ENCODE measurements at places on chromosomes 16 and 17. TPM values are rescaled to one million over a fixed set of nuclear protein-coding genes. Genes with fewer than 3 reads are reported as not detected.

- peaks cover 13% of the 10 kb centered on the region for H3K36me3 ChIP-seq
- H3K4me1 ChIP-seq, result peaks cover 53% of the 10 kb centered on the region
- DNase-seq, result peak; percentile 78
- no peaks in the 10 kb centered on the region for H3K27me3 ChIP-seq
- H3K27ac ChIP-seq, result peak overlapping the region; percentile 98
Observed at GRCh38 chr16:71883168-71883848, 674 bp downstream of the ZNF821 start.

- H3K36me3 ChIP-seq, result no peaks in the 10 kb centered on the region
- DNase-seq, result no peak
- H3K27ac ChIP-seq, result peak overlapping the region; percentile 19
- H3K27me3 ChIP-seq, result peaks cover 94% of the 10 kb centered on the region
- H3K4me1 ChIP-seq, result peaks cover 30% of the 10 kb centered on the region
Observed at GRCh38 chr16:86502856-86503748, 7.2 kb upstream of the FOXF1 start.

- no peak for DNase-seq
- H3K27me3 ChIP-seq, result peaks cover 23% of the 10 kb centered on the region
- no peak overlapping the region for H3K27ac ChIP-seq
- H3K36me3 ChIP-seq, result no peaks in the 10 kb centered on the region
Observed at GRCh38 chr17:78517421-78517820, 59.8 kb downstream of the DNAH17 start.

Gene TMED6
- not detected for polyA plus RNA-seq

Gene C16orf74
- 129 TPM for polyA plus RNA-seq

Gene PYY
- polyA plus RNA-seq, result not detected

Gene RNF151
- not detected for polyA plus RNA-seq

Gene GDPD1
- 1.4 TPM for polyA plus RNA-seq
